GM19239 (cell line): ENCODE measurements at places on chromosomes 16 and 17.

DNA sequence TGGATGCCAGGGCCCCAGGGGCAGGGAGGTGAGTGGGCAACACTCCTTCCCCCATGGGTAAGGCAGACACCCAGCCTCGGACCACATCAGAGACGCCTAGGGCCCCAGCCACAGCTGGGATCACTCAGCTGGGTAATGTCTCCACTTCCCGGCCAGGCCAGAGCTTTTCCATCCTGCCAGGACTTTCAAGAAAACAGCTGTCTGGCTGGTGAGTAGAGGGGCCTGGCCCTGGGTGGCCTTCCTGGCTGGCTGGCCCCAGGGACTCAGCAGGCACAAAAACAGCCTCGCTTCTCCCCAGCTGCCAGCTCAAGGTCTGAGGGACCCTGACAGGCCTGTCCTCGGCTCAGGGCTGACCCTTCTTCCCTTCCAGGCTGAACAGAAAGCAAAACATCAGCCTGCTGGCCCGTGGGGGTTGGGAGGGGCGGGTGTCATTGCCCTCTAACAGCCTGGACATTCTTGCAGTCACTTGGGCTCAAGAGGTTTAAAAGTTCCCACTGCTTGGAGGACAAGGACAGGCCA is 45.3 kb upstream of the JPH3 start:
- no peak for DNase-seq

DNA sequence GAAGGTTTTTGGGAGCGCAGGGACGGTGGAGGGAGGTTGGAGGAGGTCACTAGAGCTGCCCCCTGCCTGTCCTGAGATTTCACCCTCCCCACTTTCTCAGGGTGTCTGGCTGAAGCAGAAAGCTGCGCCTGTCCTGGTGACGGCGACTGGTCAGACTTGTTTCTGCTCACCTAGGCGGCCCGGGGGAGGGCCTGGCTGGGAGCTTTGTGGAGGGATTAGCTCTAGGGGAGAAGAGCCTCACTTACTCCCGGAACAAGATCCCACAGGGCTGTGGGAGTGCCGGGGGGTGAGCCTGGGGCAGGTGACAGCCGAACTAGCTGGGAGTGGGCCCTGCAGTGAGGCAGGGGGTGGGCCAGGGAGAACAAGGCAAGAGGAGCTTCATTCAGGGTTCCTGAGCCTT is 11.5 kb downstream of the NHERF1 start:
- DNase-seq: no peak

- no peak for DNase-seq
These were observed 4.6 kb downstream of the WNK4 start for GRCh38 chr17:42784811-42785592.

DNA sequence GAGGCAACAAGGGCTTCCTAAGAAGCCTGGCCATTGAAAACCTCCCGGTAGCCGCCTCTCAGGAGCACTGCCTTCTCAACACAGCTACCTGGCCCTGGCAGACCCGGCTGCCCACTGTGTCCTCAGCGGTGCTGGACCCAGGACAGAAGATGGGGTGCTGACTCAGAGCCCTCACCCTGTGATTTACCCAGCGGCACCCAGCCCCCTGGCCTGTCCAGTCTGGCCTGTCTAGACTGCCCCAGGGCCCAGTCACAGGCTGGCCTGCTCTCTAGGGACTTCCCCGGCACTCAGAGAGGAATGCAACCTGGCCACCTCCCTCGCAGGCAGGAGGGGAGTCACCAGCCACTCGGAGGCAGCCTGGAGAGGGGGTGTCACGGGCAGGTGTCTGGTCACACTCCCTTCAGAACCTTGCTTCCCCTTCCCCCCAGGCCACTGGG is 20.1 kb downstream of the PIEZO1 start:
- DNase-seq: no peak

DNA sequence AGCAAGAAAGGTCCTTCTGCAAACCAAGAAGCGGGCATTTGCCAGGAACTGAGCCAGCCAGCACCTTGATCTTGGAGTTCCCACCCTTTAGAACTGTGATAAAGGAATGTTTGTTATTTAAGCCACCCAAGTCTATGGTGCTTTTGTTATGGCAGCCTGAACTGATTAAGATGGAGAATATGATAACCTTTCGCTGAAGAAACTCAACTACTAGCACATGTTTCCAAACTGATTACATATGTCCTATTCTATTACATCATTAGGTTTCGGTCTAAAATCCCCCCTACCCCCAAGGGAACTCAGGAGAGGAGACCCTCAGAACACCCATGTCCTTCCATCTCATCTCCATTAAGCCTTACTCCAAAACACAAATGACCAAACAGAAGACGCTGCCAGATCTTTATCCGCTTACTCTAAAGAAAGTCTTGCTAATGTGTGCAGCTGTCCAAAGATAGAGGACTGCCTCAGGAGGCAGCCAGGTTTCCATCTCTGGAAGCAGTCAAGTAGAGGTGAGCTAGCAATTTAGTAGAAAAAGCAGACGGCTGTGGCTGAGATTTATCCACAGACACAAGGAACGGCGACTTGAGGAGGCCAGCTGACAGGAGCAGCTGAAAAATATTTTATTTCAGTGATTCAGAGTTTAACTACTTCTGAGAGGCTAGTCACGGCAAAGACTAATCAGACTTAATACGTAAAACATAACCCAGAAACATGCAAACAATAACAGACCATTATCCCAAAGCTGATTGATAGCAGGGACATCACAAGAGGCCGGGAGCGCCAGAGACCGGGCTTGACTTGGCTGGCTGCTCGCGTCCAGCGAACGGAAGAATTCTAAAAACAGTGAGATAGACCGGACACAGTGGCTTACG is 611.4 kb upstream of the CDH5 start:
- no peak for DNase-seq

DNA sequence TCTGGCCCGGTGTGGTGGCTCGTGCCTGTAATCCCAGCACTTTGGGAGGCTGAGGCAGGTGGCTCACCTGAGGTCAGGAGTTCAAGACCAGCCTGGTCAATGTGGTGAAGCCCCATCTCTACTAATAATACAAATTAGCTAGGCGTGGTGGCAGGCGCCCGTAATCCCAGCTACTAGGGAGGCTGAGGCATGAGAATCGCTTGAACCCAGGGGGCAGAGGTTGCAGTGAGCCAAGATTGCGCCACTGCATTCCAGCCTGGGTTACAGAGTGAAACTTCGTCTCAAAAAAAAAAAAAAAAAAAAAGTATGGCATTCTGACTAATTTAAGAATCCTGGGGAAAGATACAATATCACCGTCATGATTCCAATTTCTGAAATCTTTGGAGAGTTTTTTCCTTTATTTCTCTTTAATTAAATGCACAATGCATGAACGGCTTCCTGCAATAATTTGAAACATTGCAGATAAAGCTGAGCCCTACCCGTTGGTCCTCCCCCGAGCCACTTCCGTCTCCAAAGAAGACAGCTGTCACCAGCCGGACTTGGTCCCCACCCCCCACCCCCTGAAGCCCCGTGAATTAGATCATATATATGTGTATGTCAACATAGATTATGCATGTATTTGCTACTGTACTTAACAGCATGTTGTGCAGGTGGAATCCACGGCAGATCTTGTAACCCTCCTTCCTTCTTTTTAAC is 142.6 kb upstream of the PLCG2 start:
- no peak for DNase-seq
